ENCODE measurements at places on chromosomes 3 and 15.

- H3K36me3 ChIP-seq, result no peaks in the 10 kb centered on the region
- no peak for DNase-seq
- H3K27ac ChIP-seq, result no peak overlapping the region
- H3K4me3 ChIP-seq, result no peak overlapping the region
- no peaks in the 10 kb centered on the region for H3K4me1 ChIP-seq
Measured at GRCh38 chr3:26668696-26669095, 46.1 kb downstream of the LRRC3B start.

DNA sequence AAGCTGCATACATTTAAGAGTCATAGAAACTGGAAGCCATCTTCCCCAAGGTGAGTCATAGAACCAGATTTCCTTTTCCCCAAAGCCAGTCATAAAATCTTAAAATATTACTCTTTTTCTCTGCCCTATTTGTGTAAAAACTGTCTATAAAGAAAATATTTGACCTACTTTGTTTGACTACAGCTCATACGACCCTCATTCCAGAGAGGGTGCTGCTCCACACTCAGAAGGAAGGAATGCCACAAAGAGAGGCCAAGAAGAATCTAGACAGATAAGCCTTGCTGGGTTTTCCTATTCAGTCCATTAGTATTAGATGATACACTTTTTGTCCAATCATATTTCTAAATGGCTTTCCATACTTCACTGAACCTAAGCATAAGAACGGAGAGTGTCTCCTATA is 671.6 kb upstream of the SGO1 start:
- no peak overlapping the region for H3K27ac ChIP-seq
- no peaks in the 10 kb centered on the region for H3K36me3 ChIP-seq
- DNase-seq, result no peak
- H3K4me1 ChIP-seq, result no peaks in the 10 kb centered on the region
- no peaks in the 10 kb centered on the region for H3K27me3 ChIP-seq

DNA sequence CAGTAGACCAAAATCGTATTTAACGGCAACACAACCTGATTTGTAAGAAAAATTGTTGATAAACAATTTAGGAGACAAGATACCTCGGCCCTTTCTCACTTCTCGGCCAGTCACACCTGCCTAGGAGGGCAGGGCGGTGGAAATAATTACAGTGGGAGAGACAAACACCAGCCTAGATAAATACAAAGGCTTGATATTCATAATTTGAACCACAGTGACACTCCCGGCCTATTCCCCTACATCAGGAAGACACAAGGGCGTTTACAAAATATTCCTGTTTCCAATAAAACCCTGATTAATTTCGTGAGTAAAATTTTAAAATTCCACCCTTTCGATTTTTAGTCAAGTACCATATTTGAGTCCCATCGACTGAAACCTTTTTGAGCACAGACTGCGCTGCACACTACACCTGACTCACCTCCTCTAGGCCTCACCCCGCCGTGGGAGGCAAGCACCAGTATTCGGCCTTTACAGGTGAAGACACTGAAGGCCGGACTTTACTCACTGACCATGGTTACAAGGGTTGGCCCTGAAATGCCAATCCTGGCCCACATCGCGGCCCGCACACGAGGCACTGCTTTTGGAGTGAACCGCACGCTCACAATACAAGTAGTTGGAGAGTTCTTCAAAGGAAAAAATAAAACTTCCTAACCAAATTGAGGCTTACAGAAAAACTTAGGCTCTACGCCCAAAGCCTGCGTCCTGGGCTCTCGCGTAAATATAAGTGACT is 794 bp downstream of the ARPP19 start:
- DNase-seq, result no peak
- no peaks in the 10 kb centered on the region for H3K27me3 ChIP-seq
- peak overlapping the region; percentile 92 for H3K4me3 ChIP-seq
- peak overlapping the region; percentile 95 for H3K27ac ChIP-seq
- peaks cover 3% of the 10 kb centered on the region for H3K4me1 ChIP-seq

- H3K27ac ChIP-seq, result no peak overlapping the region
- H3K36me3 ChIP-seq, result no peaks in the 10 kb centered on the region
- peaks cover 22% of the 10 kb centered on the region for H3K4me1 ChIP-seq
- DNase-seq, result no peak
- no peak overlapping the region for H3K4me3 ChIP-seq
- H3K27me3 ChIP-seq, result peaks cover 17% of the 10 kb centered on the region
Measured at GRCh38 chr3:38644016-38644661, 5.3 kb downstream of the SCN5A start.

GRCh38 chr3:190701096-190701532 is 161.4 kb downstream of the GMNC start:
- no peak overlapping the region for H3K4me3 ChIP-seq
- H3K27ac ChIP-seq, result no peak overlapping the region
- DNase-seq, result peak; percentile 12
- no peaks in the 10 kb centered on the region for H3K4me1 ChIP-seq
- no peaks in the 10 kb centered on the region for H3K36me3 ChIP-seq
- H3K27me3 ChIP-seq, result no peaks in the 10 kb centered on the region

GRCh38 chr3:70716832-70717231 is 404.4 kb upstream of the MDFIC2 start:
- H3K27me3 ChIP-seq, result no peaks in the 10 kb centered on the region
- no peak overlapping the region for H3K27ac ChIP-seq
- no peaks in the 10 kb centered on the region for H3K4me1 ChIP-seq
- H3K4me3 ChIP-seq, result no peak overlapping the region

GRCh38 chr15:74857671-74858368 is 14.9 kb upstream of the ULK3 start:
- no peak overlapping the region for H3K4me3 ChIP-seq
- no peak overlapping the region for H3K27ac ChIP-seq
- peaks cover 11% of the 10 kb centered on the region for H3K36me3 ChIP-seq
- no peaks in the 10 kb centered on the region for H3K27me3 ChIP-seq

GRCh38 chr15:92885224-92886041 is 14.7 kb upstream of the CHD2 start:
- H3K4me1 ChIP-seq, result peaks cover 18% of the 10 kb centered on the region
- DNase-seq, result no peak
- H3K4me3 ChIP-seq, result peak overlapping the region; percentile 72
- no peak overlapping the region for H3K27ac ChIP-seq

GRCh38 chr3:186097663-186098451 is 11.0 kb downstream of the ETV5 start:
- DNase-seq, result peak; percentile 96
- no peaks in the 10 kb centered on the region for H3K27me3 ChIP-seq
- H3K36me3 ChIP-seq, result peaks cover 26% of the 10 kb centered on the region
- H3K4me1 ChIP-seq, result peaks cover 26% of the 10 kb centered on the region

GRCh38 chr15:40388941-40389823 is 6.7 kb downstream of the KNSTRN start:
- H3K27ac ChIP-seq, result no peak overlapping the region
- DNase-seq, result no peak
- no peaks in the 10 kb centered on the region for H3K27me3 ChIP-seq
- H3K4me1 ChIP-seq, result peaks cover 2% of the 10 kb centered on the region

- no peak overlapping the region for H3K4me3 ChIP-seq
- DNase-seq, result no peak
- H3K36me3 ChIP-seq, result no peaks in the 10 kb centered on the region
Measured at GRCh38 chr3:159513444-159513843, 475.2 kb upstream of the IL12A start.

- no peak overlapping the region for H3K4me3 ChIP-seq
- no peaks in the 10 kb centered on the region for H3K27me3 ChIP-seq
- no peak overlapping the region for H3K27ac ChIP-seq
- H3K36me3 ChIP-seq, result no peaks in the 10 kb centered on the region
- no peak for DNase-seq
- H3K4me1 ChIP-seq, result peaks cover 5% of the 10 kb centered on the region
Measured at GRCh38 chr3:12986031-12986430, 87.2 kb downstream of the IQSEC1 start.

DNA sequence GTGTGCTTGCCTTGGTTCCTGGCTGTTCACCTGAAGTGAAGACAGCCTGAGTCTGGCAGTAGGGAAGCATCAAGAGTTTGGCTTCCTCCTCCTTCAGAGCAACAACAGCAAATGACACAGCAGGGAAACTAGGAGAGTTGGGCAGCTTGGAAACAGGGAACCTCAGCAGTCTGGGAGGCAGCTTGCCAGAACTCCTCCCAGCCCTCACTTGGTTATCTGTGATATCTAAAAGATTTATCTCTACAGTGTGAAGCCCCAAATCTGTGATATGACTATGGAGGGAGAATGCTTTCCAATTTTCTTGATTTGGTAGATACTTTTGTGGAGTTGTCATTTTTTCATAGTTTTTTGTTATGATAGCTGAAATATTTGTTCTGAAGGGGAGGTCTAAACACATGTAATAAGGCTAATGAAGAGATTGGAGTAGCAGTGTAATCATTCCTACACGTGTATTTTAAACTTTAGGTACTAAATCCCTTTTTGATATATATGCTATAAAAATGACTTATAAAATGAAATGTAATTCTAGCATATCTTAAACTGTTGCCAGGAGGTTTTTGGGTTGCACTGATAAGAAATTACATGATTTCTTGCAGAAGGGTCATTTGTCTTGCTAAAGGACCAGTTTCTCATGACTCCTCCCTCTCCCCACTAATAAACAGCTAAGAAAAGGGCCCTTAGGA is 20.8 kb downstream of the UBE2E1 start:
- H3K27ac ChIP-seq, result no peak overlapping the region
- peaks cover 7% of the 10 kb centered on the region for H3K4me1 ChIP-seq
- H3K4me3 ChIP-seq, result no peak overlapping the region
- H3K36me3 ChIP-seq, result no peaks in the 10 kb centered on the region

DNA sequence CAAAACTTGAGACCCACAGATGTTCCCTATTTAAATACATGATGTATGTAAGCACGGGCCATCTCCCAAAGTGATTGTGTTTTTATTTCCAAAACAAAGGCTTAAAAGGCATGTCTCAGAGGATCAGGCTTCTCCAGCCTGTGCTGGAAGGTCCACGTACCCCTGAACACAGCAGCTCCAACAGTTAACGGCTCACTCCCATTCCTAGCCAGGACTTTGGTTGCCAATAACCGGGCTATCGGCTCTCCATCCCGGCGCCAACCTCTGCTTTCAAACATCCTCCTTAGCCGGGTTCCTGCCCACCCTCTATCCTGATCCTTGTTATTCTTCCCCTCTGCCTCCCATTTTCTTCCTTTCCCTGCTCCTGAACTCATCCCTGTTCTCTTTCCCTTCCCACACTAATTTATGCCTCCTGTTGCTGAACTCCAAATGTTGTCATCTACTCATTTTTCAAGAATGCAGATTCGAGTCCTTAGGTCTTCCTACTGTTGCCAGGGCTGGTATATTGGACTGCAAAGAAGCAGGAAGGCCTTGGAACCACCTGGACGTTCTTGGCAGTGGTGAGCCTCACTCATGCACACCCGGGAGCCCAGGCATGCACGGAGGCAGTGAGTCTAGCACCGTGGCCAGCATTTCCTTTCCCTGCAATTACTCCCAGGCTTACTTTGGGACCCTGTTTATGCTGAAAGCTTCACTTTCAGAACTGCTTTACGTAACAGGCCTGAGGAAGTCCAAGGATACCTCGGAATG is 128.4 kb upstream of the RAD18 start:
- no peak for DNase-seq
- H3K27ac ChIP-seq, result no peak overlapping the region

- no peak for DNase-seq
- H3K27me3 ChIP-seq, result no peaks in the 10 kb centered on the region
- H3K4me1 ChIP-seq, result peaks cover 11% of the 10 kb centered on the region
- H3K36me3 ChIP-seq, result peaks cover 9% of the 10 kb centered on the region
- H3K4me3 ChIP-seq, result no peak overlapping the region
- H3K27ac ChIP-seq, result peak overlapping the region; percentile 64
Measured at GRCh38 chr3:48473617-48473952, 27.0 kb downstream of the ATRIP start.

DNA sequence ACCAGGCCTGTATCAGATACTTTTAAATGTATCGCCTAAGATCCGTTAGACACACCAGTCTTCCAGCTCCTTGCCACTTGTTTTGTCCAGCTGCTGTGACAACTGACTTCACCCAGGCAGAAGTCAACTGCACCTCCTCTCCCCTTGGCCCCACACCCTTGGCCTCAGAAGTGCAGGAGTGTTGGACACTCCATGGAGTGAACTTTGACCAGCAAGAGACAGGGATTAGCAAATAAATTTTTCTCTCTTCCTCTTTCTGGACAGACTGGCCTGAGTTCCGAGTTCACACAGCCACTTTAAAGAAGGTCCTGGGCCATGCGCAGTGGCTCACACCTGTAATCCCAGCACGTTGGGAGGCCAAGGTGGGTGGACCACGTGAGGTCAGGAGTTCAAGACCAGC is 2.9 kb upstream of the CLN6 start:
- no peaks in the 10 kb centered on the region for H3K27me3 ChIP-seq
- H3K4me3 ChIP-seq, result peak overlapping the region; percentile 18
- H3K36me3 ChIP-seq, result peaks cover 4% of the 10 kb centered on the region
- no peak overlapping the region for H3K27ac ChIP-seq

- peaks cover 5% of the 10 kb centered on the region for H3K4me1 ChIP-seq
- peaks cover 3% of the 10 kb centered on the region for H3K27me3 ChIP-seq
- no peak overlapping the region for H3K27ac ChIP-seq
- H3K36me3 ChIP-seq, result no peaks in the 10 kb centered on the region
Measured at GRCh38 chr15:66172324-66172980, 81.1 kb downstream of the MEGF11 start.

GRCh38 chr3:52346623-52347530 is 30.8 kb downstream of the DNAH1 start:
- no peaks in the 10 kb centered on the region for H3K4me1 ChIP-seq
- no peaks in the 10 kb centered on the region for H3K27me3 ChIP-seq
- DNase-seq, result no peak
- H3K27ac ChIP-seq, result no peak overlapping the region
- no peak overlapping the region for H3K4me3 ChIP-seq
- H3K36me3 ChIP-seq, result no peaks in the 10 kb centered on the region

GRCh38 chr3:83649692-83650091 is 1309.1 kb upstream of the CADM2 start:
- no peaks in the 10 kb centered on the region for H3K4me1 ChIP-seq
- DNase-seq, result no peak
- no peak overlapping the region for H3K27ac ChIP-seq
- H3K27me3 ChIP-seq, result no peaks in the 10 kb centered on the region

DNA sequence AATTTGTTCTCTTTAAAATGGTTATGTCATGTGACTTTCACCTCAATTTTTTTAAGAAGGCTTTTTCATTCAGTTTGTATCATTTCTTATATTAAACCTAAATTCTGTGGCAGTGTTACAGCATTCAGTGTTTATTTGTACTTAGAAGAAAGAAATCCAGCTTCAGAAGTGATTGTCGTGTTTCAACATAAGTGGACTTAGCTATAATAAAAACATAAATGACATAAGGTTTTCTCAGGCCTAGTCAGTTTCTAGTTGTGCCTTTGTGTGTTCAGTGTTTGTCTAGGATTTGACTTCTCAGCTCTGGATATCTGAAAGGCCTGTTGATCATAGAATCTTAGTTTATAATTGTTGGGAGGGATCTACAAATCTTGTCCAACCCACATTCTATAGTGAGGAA is 80.5 kb downstream of the STT3B start:
- H3K27ac ChIP-seq, result no peak overlapping the region
- no peaks in the 10 kb centered on the region for H3K36me3 ChIP-seq
- no peak overlapping the region for H3K4me3 ChIP-seq
- H3K4me1 ChIP-seq, result no peaks in the 10 kb centered on the region
- no peak for DNase-seq

- peaks cover 2% of the 10 kb centered on the region for H3K36me3 ChIP-seq
- no peak overlapping the region for H3K27ac ChIP-seq
- no peaks in the 10 kb centered on the region for H3K27me3 ChIP-seq
- no peak for DNase-seq
- H3K4me3 ChIP-seq, result no peak overlapping the region
Measured at GRCh38 chr3:195094191-195094921, 176.6 kb downstream of the XXYLT1 start.

GRCh38 chr15:100108846-100109245 is 232.9 kb downstream of the ADAMTS17 start:
- no peak for DNase-seq
- H3K36me3 ChIP-seq, result no peaks in the 10 kb centered on the region
- H3K27ac ChIP-seq, result no peak overlapping the region
- peaks cover 7% of the 10 kb centered on the region for H3K4me1 ChIP-seq

- no peaks in the 10 kb centered on the region for H3K27me3 ChIP-seq
- H3K4me1 ChIP-seq, result no peaks in the 10 kb centered on the region
- DNase-seq, result no peak
Measured at GRCh38 chr3:119538772-119539171, 20.6 kb downstream of the CD80 start.
